ENCODE measurements at places on chromosomes 7 and 10.
A peak's percentile ranks its signal among the peaks of the same experiment; 100 is the strongest.

- no peak for DNase-seq
Measured at GRCh38 chr7:142797391-142798377, 26.9 kb downstream of the PRSS2 start.

- peak; percentile 67 for DNase-seq
Measured at GRCh38 chr10:101297901-101298486, 56.0 kb upstream of the BTRC start.

DNA sequence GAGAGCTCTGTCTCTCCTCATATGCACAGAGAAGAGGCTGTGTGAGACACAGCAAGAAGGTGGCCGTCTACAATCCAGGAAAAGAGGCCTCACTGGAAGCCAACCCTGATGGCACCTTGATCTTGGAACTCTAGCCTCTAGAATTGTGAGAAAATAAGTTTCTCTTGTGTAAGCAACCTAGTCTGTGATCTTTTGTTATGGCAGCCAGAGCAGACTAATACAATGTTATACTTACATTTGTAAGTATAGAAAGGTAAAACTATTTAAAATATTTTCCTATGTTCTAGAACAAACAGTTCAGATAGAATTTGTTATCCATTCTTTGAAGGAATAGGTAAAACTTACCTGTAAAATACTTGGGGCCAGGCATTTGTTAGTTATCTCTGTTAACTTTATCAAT lies 53.3 kb downstream of the LRMDA start:
- no peak for DNase-seq

DNA sequence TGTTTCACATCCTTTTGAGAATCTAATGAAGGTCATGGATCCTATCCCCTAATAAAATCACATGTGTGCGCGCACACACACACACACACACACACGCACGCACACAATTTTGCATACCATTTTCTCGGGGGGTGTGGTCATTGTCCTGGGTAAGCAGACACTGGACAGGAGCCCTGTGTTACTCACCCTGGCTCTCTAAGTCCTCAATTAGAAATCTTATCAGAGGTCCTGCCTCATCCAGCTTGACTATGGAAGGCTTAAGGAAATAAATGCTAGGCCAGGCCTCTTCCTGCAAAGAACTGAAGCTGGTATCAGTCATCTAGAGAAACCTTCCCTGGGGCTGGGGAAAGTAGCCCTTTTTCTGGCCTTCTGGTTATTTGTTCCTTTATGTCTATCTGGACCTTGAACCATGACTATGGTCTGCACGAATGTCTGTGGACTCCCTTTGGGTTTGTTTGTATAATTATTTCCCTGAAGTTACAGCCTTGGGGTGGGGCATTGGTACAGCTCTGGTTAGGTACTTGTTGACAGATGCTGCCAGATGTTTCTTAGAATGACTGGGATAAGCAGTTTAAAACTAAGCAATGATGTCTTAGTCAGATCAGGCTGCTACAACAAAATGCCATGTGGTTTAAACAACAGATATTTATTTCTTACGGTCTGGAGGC lies 208.5 kb downstream of the CCDC3 start:
- no peak for DNase-seq
